CD4-positive, alpha-beta T cell treated with Interleukin-10 for 1 hour (primary cell): ENCODE measurements at places on chromosomes 13 and 19.

GRCh38 chr19:55116232-55116858 is 1.1 kb downstream of the PPP1R12C start:
- DNase-seq, result peak; percentile 63

GRCh38 chr19:15897026-15897737 is 692 bp downstream of the CYP4F2 start:
- no peak for DNase-seq

DNA sequence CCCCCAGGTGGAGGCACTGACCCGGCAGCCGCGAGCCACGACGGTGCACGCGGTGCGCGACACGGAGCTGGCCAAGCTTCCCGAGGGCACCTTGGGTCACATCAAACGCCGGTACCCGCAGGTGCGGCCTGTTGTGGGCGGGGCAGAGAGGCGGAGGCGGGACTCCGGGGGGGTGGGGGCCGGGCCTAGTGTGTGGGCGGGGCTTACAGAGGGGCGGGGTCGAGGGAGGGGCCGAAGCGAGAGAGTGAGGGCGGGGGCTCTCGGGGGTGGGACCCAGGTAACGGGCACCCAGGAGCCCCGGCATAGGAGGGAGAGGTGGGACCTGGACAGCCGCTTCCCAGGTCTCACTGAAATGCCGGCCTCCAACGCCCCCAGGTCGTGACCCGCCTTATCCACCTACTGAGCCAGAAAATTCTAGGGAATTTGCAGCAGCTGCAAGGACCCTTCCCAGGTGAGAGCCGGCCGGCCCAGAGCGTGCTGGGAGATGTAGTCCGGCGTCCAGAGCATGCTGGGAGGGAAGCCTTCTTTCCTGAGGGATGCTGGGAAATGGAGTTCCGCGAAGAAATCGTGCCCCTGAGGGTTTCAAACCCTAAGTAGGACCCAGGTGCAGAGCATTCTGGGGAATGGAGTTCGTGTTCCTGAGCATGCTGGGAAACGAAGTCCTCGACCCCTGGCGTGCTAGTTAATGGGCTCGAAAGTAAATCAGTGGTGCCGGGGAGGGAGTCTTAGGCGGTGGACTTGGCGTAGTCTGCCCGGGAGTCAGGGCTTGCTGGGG is 15.7 kb downstream of the PNPLA6 start:
- peak; percentile 46 for DNase-seq

DNA sequence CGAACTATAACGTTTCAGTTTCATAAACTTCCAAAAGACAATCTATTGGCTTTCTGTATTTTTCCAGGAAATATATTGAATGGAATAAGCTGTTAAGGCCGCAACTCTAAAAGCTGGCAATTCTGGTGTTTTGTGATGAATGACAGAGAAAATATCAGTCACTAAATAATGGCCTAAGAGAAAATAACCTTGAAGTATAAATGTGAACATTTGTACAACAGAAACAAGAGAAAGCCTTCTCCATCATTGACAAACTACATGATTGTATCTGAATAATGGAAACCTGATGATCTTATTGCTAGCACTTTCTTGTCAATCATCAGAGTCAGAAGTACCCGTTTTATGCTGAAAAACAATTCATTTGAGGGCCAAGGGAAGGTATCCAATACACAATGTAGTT is 134.3 kb downstream of the TRPC4 start:
- no peak for DNase-seq

DNA sequence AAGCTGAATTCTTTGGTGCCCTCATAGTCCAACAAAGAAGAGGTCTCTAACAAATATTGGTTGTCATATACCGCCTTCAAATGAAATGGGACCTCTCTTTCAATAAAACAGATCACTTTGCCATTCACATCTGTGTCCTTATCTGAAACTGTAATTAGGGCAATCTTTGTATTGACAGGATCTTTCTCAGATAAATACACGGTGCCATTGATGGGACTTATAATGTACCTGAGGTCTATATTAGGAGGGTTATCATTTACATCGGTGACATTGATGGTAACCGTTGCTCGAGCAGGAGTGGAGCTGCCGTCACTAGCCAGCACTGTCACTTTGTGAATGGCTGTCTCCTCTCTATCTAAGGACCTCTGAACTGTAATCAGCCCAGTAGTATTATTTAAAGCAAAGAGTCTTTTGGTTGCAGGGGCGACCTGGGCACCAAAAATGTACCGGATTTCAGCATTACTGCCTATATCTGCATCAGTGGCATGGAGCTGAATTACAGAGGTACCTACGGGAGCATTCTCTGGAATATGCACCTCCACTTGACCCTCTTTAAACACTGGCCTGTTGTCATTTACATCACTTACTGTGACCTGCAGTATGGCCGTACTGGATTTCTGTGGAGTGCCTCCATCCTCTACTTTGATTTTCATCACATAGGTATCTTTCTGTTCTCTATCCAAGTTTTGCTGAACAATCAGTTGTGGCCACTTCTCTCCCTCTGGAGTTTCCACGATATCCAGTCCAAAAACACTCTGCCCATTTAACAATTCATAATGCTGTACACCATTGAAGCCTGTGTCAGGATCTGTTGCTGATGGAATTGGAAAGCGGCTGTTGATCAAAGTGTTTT is 2.8 kb downstream of the PCDH9 start:
- no peak for DNase-seq

GRCh38 chr13:33353210-33353609 is 67.7 kb upstream of the STARD13 start:
- DNase-seq, result no peak
